Endodermal cell (in vitro differentiated cells): ENCODE measurements at places on chromosomes 5 and 9.

- DNase-seq, result no peak
These were observed 6.3 kb downstream of the MRPL36 start for GRCh38 chr5:1793301-1793740.

DNA sequence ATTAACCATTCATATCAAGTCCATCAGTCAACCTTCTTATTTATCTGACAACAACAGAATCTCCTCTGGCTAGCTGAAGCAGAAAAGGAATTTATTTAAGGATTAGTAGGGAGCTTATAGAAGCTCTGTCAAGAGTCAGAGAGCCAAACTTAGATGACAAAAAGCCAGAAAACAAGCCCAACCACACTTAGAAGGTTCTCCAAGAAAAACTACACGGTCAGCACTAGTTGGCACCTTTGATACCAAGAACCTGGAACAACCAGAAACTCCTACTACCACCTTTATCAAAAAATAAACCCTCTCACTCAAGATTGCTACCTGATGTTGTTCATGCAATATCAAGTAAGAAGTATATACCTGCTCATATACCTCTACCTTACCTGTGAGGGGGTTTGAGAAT lies 36.9 kb downstream of the RANBP6 start:
- DNase-seq, result no peak

GRCh38 chr5:94473936-94474335 lies 144.5 kb downstream of the KIAA0825 start:
- DNase-seq, result no peak

DNA sequence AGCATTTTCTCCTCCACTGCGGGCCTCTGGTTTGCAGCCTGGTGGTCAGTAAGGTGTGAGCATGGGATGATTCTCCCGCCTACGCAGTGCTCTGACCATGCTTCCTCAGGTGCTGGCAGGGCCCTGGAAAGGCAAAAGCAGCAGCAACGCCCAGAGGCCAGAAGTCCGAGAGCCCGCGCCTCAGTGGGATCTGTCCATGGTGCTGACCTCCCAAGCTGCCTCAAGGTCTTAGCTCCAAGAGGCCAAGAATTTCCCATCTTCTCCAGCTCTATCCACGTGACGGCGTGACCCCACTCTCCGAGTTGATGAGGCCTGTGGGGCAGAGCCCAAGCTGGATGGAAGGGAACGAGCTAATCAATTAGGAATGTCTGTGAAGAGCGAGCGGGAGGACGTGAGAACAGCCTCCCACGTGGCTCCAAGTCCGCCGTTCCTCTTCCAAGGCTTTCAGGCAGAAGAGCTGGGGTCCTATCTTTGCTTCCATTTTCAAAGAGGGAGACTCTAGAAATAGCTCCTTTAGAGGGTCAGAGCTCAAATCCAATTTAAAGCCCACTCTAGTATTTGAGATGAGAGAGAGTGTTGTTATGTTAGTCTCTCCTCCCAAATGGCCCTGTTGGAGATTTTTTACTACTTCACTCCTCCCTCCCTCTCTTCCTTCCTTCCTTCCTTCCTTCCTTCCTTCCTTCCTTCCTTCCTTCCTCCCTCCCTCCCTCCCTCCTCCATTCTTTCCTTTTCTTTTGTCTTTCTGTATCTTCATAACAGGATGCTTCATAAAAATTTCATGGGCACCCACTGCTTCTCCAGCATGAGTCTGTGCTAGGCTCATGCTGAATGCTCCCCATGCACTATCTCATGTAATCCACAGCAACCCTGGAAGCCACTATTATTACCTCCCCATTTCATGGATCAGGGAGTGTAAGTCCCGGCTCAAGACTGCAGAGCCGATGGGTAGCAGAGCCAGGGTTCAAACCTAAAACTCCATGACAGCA lies 69.3 kb downstream of the OLFM1 start:
- DNase-seq, result peak; percentile 96

DNA sequence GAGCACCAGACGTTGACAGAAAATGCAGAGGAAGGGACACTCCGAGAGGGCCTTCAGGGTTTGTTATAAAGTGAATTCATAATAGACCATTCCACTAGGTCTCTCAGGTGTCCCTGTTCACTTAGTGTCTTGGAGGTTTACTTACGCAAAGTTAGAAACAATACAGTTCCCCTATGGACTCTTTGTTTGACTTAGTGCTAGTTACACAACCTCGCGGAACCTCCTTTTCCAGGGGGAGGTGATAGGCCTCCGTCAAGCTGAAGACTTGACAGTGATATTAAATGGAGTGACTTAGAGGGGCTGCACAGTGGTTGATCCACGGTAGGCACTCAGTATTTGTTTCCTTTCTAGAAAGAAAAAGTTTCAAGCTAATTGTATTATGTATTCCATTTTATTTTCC lies 1.3 kb downstream of the CCT5 start:
- peak; percentile 38 for DNase-seq

DNA sequence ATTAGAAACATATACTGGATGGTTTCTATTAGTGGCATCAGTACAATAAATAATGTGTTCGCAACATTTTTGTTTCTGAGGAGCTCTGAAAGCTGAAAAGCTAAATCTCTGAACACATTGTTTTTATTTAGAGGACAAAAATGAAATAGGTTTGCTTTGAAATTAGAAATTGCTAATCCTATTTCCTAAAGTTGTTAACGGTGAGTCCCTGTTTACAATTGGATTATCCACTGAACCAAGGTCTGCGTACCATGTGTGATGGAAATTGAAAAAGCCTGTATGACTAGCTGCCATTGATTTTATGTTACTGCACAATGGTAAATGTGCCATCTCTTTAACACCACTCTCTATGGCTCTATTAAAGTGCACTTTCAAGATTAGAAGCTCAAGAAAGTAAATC lies 297.7 kb upstream of the NUDT12 start:
- no peak for DNase-seq

GRCh38 chr5:42492974-42493373 lies 69.7 kb downstream of the GHR start:
- no peak for DNase-seq

- DNase-seq, result peak; percentile 62
These were observed at the start of gene PRDM9 for GRCh38 chr5:23507278-23507685. Gene PRDM9, plus strand, starts transcription at chr5:23507609. Its CDS starts 1,425 bp downstream, at chr5:23509034.

DNA sequence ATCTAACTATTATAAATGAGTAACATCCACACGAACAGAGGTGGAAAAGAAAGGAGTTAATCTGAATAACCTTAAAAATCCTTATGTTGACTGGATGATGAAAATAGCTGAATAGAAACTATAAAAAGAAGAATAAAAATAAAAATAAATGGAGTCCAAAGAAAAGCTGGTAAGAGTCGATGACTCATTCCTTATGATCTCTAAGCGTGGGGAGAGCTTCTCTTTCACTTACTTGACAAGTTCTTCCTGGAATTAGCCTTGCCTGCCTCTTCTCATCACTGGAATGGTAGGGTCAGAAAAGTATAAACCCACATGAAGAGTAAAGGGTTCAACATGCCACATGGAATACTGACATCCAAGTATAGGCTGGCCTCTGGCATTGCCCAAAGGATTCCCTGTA lies 477.0 kb upstream of the RGMB start:
- no peak for DNase-seq

GRCh38 chr9:12689233-12689632 lies 4.0 kb upstream of the TYRP1 start:
- no peak for DNase-seq

- no peak for DNase-seq
These were observed 158.1 kb downstream of the NPR3 start for GRCh38 chr5:32869216-32869615.

DNA sequence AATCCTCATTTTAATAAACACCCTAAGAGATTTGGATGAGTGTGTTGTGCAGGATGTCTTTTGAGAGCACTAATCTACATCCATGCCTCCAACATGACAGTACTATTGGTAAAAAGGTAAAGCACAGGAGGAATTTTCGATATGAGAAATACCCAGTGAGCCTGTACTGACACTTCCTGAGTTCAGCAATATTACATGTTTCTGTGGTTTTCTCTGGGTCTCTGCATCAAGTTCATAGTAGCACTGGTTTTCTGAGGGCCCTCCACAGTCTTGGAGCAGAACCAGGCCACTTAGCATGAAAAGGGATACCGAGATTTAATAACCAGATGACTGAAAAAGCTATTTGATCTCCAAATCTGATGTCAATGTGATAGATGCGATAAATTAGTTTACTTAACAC lies 524.1 kb downstream of the TMEM38B start:
- no peak for DNase-seq

DNA sequence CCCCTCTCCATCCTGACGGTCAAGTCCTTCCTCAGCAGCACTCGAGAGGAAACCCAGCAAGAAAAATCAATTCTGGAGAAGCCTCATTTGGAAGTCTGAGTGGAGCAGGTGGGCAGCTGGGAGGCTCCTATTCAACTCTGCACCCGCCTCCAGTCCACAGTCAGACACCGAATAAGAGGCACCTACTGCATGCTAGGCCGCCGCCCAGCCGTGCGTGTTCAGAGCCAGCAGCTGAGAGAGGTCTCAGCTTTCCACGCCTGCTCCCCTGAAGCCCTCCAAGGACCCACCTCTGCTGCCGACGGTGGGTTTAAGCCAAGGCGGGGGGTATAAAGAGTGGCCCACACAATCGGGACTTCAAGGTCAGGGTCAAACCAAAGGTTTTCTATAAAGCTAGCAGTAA lies 41.9 kb downstream of the VAV2 start:
- no peak for DNase-seq

GRCh38 chr5:1808439-1808838 lies 7.2 kb downstream of the NDUFS6 start:
- no peak for DNase-seq

DNA sequence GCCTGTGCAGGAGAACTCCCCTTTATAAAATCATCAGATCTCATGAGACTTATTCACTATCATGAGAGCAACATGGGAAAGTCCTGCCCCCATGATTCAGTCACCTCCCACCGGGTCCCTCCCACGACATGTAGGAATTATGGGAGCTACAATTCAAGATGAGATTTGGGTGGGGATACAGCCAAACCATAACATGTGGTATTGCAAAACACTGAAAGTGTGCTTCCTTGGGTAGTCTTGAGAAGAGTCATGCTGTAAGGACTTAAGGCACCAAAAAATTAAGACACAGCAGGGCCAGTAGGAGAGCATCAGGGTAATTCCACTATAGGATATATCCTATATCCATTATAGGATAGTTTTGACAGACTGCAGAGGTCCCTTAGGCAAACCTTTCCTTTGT lies 29.4 kb upstream of the GDNF start:
- no peak for DNase-seq

- no peak for DNase-seq
These were observed 472.8 kb downstream of the CDK5RAP2 start for GRCh38 chr9:120107138-120107537.

DNA sequence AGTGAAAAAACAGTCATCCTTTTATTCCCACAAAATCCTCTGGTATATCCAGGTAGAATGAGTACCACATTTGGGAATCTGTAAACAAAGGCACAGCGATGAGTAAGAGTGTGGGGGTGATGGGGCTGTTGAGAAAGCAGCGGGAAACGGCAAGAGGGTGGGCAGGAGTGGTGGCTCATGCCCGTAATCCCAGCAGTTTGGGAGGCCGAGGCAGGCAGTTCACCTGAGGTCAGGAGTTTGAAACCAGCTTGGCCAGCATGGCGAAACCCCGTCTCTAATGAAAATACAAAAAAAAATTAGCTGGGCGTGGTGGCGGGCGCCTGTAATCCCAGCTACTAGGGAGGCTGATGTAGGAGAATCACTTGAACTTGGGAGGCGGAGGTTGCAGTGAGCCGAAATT lies 43.1 kb downstream of the KLF4 start:
- DNase-seq, result no peak

- DNase-seq, result no peak
These were observed 11.5 kb upstream of the ADGRV1 start for GRCh38 chr5:90547072-90547536.

GRCh38 chr9:109588415-109588814 lies 90.3 kb upstream of the PTPN3 start:
- DNase-seq, result no peak

DNA sequence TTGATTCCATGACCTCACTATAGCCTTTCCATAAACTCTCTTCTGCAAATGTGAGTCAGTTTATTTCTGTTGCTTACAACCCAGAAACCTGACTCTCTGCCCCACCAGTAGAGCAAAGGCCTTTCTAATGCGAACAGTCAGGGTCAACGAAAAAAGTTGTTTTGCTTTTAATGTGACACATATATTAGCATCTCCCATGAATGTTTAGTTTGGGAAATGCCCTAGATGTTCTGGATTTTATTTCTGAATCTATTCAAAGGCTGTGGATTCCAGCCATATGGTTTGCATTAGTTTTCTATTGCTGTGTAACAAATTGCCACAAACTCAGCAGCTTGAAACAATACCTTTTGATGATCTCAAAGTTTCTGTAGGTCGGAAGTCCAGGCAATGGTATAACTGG lies 193.5 kb downstream of the GNA14 start:
- DNase-seq, result no peak

- no peak for DNase-seq
These were observed 120.2 kb downstream of the ICE1 start for GRCh38 chr5:5542654-5543053.

- DNase-seq, result peak; percentile 51
These were observed 62.6 kb upstream of the IGFBPL1 start for GRCh38 chr9:38486837-38487236.

DNA sequence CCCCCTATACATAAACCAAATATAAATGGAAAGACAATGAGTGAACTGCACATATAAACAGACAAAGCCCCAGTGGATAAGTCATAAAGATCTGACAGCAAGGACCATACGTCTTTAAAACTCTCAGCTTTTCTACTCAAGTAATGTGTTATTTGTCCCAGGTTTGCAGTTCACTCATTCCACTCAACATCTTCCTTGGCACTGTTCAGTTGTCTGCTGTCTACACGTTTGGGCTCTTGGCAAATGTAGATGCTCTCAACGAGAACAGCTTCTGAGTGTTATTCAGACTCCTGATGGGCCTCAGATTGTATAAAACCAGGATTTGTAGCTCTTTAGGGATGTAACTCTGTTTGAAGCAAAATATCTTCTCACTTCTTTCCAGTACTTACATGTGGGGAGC lies 198.2 kb upstream of the SEMA6A start:
- no peak for DNase-seq

GRCh38 chr5:148559461-148559860 lies 94.9 kb downstream of the HTR4 start:
- DNase-seq, result no peak

GRCh38 chr5:139415221-139415861 lies 11.5 kb upstream of the SPATA24 start:
- DNase-seq, result no peak

DNA sequence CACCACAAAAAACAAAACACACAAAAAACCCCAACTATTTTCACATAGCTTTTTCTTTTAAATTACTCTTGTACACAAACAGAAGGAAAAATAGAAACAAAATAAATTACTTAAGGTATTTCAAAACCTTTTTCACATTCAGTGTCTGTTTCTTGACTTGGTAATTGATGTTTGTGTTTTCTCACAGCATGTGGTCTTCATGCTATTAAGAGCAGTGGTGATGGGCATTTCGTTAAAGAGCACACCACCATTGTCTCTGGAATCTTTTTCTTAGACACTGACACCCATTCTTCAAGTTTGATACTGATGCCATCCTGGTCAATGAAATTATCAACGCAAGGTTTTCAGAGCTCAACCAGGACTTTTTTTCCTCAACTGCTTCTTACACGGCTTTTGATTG lies 63.8 kb downstream of the SLC28A3 start:
- DNase-seq, result no peak

- DNase-seq, result no peak
These were observed 353.1 kb upstream of the BRINP1 start for GRCh38 chr9:119722384-119722783.

DNA sequence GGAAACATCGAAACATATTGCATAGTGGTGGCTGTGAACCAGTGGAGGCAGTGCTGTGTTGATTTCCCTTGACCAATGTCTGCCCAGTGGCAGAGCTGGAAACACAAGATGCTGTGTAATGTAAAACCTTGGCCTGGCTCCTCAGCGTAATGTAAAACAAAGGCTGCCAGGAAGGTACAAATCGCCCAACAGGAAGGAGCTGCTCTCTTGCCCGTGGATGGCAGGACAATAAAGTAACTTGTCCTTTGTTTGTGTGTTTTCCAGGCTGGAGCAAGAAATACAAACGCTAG lies 143.4 kb downstream of the PALM2AKAP2 start:
- no peak for DNase-seq
